ENCODE measurements at places on chromosomes 6 and 20.
A peak's percentile ranks its signal among the peaks of the same experiment; 100 is the strongest.

DNA sequence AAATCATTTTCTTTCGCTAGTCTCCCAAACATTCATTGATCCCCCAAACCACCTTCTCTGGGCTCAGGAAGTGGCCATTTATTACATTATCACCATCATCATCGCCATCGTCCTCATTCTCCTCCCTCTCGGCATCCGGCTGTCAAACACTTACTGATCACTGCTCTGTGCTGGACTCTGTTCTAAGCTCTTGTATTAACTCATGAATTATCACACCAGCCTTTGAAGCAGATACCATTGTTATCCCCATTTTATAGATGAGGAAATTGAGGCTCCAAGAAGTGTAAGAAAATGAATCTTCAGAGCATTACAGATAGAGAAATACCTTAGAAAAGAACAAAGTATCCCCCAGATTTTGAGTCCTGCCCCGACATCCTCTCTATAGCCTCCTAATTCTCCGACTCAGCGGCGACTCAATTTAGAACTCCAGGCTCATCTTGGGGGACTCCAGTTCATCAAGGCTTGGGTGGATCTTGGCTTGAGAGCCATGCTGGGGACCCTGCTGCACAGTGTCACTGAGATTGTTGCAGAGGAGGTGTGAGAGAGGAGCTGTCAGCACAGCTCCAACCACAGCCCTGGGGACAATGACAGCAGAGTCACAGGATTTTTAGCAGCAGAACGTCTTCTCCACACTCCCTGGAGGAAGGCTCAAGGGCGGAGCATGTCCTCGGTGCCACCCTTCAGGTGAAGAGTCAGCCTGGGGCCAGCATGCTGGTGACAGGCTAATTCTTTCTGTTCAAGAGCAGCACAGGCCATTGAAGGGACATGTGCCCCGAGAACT lies 6.6 kb upstream of the EEF1E1 start:
- DNase-seq = no peak

DNA sequence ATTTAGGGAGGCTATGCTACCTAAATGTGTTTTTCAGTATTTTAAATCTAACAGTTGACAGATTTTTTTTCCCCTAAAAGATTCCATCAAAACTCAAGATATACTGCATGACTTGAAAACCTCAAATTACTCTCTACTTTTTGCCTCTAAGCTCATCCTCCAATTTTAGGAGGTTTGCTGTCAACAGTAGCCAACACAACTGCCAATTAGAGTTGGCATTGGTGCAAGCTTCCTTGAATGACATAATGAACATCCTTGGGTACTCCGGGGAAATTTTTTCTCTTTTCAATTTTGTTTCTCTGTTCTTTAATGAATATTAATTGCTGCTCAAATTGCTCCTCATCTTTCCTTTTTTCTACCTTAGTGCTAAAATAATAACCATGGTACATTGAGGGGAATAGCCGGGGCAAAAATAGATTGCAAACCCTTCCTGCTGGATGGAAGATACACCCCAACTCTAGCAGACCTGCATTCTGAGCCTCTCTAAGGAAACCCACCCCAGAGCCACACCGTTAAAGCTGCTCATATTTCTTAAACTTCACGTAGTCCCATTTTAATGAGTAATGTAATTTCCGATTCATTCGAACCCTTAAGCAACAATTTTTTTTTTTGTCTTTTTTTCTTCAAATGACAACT lies 34.3 kb downstream of the SLC22A23 start:
- no peak for DNase-seq

GRCh38 chr20:38346247-38346651 lies at the start of gene LBP:
LBP (plus strand) TSS chr20:38346482; CDS start chr20:38346517, 35 bp downstream.
- no peak for DNase-seq

- no peak for DNase-seq
Measured at GRCh38 chr20:50680105-50680960, 11.0 kb downstream of the RIPOR3 start.

- no peak for DNase-seq
Measured at GRCh38 chr20:1866834-1867233, 28.4 kb upstream of the SIRPA start.

DNA sequence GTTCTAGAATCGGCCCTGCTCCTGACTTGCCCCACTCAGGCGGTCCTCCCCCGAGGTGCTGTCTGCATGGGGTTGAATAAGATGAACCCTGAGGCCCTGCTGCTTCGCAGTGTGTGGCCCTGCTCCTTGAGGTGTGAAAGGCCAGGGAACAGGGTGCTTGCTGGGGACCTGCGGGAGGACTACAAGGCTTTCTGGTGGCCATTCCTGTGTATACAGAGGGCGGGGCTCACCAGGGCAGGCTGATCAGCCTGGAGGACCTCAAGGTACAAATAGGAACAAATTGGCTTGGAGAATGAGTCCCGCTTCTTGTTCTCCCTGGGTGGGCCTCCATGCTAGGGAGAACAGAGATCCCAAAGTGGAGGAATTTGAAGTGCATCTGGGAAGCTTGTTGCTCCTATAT lies 5.7 kb downstream of the NOTCH4 start:
- no peak for DNase-seq

- no peak for DNase-seq
Measured at GRCh38 chr20:48421547-48421946, 406.3 kb downstream of the PREX1 start.

DNA sequence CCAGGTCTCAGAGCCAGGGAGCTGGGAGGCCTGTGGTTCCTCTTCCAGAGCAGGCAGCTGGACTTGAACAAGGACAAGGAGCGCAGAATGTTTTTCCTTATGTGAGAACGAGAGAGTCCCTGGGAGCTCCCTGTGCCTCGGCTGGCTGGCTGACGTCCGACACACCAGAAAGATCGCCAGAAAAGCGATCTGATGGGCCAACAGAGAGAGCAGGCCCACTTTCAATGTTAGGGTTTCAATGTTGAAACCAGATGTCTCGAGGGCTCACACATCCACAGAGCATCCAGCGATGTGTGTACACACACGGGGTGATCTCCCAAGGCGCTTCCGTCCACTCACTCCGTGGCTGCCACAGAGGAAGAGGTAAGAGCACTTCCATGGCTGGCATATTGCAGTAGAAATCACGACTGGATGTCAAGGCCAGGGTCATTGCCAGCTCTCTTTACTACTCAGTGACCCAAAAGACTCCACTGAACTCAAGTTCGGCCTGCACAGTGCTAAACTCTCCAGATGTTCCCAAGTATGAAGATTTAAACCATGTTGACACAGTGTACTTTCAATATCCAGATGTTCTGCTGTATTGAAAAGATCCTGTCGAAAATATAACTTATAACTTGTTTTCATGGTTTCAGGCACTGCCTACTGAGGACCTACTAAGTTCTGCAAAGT lies 70.8 kb upstream of the FOXC1 start:
- no peak for DNase-seq

DNA sequence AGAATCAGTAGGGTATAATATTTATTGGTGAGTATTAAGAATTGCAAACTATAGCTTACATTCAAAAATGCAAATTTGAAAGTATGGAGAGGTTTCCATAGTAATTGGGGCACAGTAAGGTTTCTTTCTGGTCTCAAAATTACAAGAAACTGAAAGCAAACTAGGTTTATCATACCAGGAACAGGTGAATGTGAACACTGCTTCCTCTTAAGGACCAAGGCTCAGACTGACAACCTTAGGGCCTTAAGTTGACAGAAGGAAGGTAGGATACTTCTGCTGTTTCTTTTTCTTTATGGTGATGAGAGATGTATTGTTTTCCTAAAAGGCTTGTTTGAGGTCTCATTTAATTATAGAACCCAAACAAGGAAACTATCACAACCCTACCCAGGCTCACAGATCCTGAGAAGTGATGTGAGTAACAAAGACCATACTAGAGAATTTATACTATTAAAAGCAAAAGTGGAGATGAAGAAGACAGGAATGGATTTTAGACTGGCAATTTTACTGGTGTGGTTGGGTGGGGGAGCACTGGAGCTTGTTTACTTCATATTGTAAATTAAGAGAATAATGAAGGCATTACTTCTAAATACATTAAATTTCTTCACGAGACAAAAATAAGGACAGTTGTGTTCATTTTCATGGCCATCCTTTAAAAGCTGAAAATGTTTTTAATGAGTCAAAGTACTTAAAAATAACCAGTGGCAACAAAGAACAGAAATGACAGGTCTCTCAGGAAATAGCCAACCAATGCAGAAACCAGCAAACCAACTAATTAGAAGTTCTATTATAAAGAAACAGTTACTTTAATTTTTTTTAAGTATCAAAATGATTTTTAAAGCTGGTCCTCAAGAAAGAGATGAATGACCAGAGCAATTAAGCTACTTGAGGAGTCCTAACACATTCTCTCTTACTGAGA lies 21.3 kb downstream of the STAU1 start:
- no peak for DNase-seq

GRCh38 chr6:5537967-5538366 lies 276.7 kb downstream of the FARS2 start:
- DNase-seq = no peak

DNA sequence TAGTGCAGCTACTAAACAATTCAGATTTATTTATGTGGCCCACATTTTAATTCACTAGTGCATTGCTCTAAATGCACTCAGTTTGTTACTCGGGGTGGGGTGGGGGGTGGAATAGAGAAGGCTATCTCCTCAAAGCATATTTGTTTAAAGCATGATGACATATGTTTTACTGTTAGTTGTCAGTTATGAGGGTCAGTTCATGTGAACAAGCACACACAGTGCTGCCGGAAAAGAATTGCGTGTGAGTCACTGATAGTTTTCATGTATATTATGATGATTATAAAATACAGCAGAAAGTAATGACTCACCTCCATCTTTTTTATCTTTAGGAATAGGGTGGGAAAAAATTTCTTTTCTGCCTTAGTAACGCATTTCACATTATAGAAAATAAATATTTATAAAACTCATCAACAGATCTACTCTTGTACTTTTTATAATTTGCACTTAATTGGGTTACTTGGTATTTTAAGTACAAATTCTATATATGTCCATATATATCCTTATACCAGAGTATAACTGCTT lies 42.2 kb upstream of the STXBP5 start:
- no peak for DNase-seq

DNA sequence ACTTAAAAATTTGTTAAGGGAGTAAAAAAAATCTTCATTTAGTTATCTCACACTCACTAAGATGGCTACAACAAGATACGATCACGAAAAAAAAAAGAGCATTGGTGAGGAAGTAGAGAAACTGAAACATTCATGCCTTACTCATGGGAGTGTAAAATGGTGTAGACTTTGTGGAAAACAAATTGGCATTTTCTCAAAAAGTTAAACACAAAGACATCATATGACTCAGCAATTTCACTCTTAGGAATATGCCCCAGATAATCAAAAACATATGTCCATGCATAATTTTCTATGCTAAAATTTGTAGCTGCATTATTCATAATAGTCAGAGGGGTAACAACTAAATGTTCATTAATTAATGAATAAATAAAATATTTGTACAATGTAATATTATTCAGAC lies 120.9 kb upstream of the IRAK1BP1 start:
- DNase-seq = no peak

DNA sequence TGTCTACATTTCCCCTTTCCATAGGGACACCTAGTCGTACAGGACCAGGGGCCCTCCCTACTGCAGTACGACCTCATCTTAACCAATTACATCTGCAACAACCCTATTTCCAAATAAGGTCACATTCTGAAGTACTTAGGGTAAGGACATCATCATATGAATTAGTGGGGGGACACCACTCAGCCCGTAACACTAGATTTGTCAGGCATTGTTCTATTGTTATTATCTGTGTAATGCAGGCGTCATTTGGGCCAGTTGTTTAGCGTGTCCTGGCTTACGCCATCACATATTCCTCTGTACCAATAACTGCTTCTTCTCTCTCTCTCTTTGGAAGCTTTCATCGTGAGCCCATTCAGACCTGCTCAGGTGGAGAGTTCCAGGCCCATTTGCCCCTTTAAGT lies 89.3 kb downstream of the CAP2 start:
- DNase-seq = no peak

DNA sequence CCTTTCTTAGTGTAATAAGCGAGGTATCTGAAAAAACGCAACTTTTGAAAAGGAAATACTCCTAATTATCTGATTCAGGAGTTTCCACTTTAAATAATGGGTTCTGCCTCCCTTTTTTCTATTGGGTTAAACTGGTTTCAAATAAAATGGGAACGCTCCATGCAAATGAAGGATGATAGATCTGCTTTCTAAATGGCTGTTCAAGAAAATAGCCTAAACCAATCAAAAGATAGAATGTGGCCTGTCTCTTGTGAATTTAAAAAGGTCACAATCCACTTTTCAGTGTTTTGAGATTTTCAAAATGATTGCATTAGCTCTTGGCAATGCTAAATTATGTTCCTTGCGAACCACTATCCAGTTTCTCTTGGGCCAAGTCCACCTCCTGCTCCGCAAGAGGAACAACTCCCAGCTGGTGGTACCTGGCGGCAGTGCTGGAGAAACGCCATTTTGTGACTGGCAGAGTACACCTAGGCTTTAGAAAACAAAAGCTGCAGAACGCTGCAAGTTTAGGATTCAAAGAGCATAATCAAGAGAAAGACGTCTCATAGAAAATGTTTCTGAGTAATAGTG lies 56.7 kb downstream of the TRIM38 start:
- DNase-seq = no peak

- no peak for DNase-seq
Measured at GRCh38 chr20:21901470-21902275, 196.2 kb downstream of the PAX1 start.

DNA sequence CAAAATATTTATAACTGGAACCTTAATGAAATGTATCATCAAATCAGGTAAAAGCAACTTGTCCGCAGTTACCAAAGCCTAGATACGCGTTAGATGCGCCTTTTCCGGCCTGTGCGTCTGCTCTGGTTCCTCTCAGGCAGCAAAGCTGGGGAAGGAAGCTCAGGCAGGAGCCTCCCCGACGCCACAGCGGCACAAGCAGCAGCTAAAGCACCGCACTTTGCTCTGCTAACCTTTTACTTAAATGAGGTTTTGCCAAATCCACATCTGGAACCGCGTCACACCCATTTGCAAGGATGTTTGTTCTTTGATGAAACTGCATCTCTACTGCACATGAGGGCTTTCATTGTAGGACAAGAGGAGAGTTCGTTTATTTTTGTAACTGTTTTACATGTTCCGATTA lies 36.8 kb downstream of the THBS2 start:
- no peak for DNase-seq

DNA sequence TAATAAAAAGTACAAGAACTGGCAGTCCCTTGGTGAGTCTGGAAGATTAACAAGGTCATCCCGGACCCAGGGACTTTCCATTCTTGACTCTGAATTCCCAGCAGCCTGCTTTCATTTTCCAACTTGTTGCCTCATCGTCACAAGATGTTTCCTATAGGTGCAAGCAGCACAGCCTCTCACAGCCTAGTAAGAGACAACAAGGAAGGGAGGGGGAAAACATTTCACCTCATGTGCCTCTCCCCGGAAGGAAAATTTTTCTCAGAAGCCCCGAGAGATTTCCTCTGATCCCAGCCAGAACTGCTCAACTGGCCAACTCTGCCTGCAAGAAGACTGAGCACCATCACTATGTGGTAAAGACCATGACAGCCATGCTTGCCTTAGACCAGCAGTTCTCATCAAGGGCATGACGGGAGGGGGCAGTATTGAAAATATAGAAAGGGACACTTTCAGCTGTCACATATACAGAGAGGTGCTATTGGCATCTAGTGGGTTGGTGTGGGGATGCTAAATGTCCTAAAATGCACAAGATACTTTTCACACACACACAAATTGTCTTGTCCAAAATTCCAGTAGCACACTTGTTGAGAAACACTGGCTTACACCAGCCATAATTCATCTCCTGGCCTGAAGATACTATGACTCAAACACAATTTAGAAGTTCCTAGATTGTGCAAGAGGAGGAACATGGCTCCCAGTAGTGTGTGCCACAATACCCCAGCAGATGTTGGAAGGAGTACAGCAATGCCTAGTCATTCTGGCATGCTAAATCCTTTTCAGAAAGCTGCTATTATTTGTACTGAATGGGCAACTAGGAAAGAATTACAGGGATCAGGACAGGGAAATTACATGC lies 10.8 kb upstream of the WTAP start:
- peak; percentile 86 for DNase-seq

Data from suppressor macrophage (primary cell).